ENCODE measurements at places on chromosomes 13 and 19. TPM values are rescaled to one million over a fixed set of nuclear protein-coding genes. Genes with fewer than 3 reads are reported as not detected.
A peak's percentile ranks its signal among the peaks of the same experiment; 100 is the strongest.

GRCh38 chr13:94480672-94481145 lies 1.2 kb upstream of the DCT start:
- no peak for DNase-seq

DNA sequence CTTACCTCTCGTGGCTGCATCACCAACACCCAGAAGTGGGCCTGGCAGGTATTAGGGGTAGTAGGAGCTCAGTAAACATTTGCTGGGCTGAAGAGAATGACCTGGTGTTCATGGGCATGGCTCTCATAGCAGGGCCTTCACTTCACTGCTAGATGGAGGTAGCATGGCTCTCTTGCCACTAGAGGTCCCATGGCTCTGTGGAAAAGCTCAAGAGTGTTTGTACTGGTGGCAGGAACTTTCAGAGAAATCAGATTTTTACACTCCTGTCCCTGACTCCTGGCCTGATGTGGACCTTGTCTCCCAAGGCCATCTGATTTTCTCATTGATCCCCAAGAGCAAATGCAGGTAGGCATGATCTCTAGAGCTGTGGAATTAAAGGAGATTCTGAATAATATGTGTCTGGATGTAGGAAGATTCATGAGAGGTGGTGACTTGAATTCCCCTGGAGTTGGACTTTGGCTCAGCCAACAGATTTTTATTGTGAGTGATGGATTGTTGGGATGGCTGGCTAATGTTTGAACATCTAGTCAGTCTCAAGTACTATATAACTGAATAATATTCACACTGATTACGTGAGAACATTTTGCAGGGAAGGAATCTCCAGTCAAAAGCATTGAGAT lies 5.7 kb downstream of the ZNF574 start:
- DNase-seq: no peak

MCEMP1 gene
- 0.25 TPM for polyA plus RNA-seq

SLC25A41 gene
- polyA plus RNA-seq: 0.87 TPM

ZNF304 gene
- polyA plus RNA-seq: 21.0 TPM

- DNase-seq: peak; percentile 38
Measured at GRCh38 chr13:28494778-28495537, at the start of gene FLT1. Gene FLT1, minus strand, starts transcription at chr13:28495128. Its CDS starts 285 bp downstream, at chr13:28494843.

Data from right lung (tissue), 10 donors.